ENCODE measurements at places on chromosomes 12 and 14. TPM values are rescaled to one million over a fixed set of nuclear protein-coding genes. Genes with fewer than 3 reads are reported as not detected.

Gene GMPR2
- 54.7 TPM for total RNA-seq

Gene ITGA5
- total RNA-seq = 120 TPM

Gene KLRG1
- total RNA-seq = 2.5 TPM

Gene B4GALNT1
- total RNA-seq = 0.48 TPM

Gene RPL10L
- not detected for total RNA-seq

Gene TSPAN19
- total RNA-seq = 0.92 TPM

Gene NOVA1
- total RNA-seq = 1.4 TPM

Gene CORO1C
- total RNA-seq = 164 TPM

Gene DPPA3
- not detected for total RNA-seq

Gene BICDL1
- 7.9 TPM for total RNA-seq

Gene BCDIN3D
- 6.3 TPM for total RNA-seq

Gene CAPZA3
- total RNA-seq = not detected

Gene LHX5
- total RNA-seq = 0.50 TPM

Gene PROX2
- total RNA-seq = not detected

Gene CLEC1B
- total RNA-seq = not detected

Gene C12orf75
- total RNA-seq = 276 TPM

Gene RECQL
- 52.4 TPM for total RNA-seq

Gene FSCB
- not detected for total RNA-seq

Gene KCNH3
- total RNA-seq = 0.41 TPM

Measured in kidney epithelial cell (primary cell).